ENCODE measurements at places on chromosomes 16 and 17.

DNA sequence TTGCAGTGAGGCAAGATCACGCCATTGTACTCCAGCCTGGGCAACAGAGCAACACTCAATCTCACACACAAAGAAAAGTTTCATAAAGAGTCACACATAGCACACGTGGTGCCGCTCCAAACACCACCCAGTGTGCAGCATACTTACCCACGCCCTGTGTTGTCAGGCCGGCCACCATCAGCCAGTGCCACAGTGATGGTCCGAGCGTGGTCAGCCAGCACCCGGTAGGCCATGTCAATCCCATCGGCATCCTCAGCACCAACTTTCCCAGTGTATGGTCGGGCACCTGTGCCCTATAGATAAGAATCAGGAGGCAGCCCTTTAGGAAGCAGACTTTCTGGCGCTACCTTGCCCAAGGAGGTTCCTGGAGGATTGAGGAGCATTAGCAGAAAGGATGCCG lies 17.7 kb upstream of the EXOSC6 start:
- no peak for DNase-seq

- DNase-seq: no peak
Measured at GRCh38 chr16:13920510-13920818, 510 bp downstream of the ERCC4 start.

- no peak for DNase-seq
Measured at GRCh38 chr17:45688820-45689219, 95.3 kb upstream of the CRHR1 start.

DNA sequence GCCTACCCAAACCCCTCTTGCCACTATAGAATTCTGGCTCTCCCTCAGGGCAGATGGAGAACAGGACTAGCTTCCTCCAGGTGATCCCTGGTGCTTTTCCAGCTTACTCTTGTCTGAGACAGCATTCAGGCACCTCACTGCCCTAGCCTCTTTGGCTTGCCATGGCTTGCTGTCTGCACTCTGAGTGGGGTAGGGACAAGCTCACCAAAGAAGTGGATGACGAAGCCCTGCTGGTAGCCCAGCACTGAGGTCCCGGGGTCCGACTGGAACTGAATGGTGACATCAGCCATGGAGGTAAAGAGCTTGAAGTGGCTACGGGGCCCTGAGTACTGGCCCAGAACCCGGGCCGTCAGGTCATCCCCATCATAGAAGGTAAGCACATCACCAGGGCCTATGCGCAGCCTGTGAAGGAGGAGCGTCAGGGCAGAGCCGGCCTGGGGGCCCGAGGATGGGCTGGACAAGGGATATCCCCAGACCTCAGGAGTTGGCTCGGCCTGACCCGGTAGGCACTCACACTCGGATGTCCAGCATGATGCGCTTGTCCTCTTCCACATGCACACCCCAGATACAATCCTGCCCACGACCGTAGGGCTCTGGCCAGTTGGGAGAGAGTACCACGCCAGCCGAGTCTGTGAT lies 7.6 kb upstream of the PHF12 start:
- no peak for DNase-seq

DNA sequence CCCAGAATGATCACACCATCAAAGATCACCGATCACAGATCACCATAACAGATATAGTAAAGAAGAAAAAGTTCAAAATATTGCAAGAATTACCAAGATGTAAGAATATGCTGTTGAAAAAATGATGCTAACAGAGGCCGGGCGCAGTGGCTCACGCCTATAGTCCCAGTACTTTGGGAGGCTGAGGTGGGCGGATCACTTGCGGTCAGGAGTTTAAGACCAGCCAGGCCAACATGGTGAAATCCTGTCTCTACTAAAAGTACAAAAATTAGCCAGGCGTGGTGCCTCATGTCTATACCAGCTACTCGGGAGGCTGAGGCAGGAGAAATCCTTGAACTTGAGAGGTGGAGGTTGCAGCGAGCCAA lies 53.2 kb downstream of the CPPED1 start:
- DNase-seq: no peak

- no peak for DNase-seq
Measured at GRCh38 chr16:3070608-3071111, 5.2 kb downstream of the IL32 start.

DNA sequence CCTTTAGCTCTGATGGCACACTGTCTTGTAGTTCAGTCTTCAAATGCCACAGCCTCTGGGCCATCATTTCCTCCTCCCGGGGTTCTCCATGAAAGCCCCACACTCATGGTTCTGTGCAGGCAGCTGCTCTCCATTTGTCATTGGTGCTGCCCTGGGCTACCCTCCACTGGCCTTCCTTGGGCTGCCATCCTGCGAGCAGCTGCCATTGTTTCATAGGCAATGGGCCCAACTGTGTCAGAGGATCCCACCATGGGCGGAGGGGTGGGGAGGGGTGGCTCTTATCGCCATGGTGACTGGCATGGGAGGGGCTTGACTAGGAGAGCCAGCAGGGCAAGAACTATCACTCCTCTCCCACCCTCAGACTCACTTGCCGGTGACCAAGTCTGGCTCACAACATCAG lies 38.6 kb upstream of the BRD7 start:
- DNase-seq: no peak

GRCh38 chr17:32335046-32335445 lies 6.9 kb downstream of the C17orf75 start:
- no peak for DNase-seq

DNA sequence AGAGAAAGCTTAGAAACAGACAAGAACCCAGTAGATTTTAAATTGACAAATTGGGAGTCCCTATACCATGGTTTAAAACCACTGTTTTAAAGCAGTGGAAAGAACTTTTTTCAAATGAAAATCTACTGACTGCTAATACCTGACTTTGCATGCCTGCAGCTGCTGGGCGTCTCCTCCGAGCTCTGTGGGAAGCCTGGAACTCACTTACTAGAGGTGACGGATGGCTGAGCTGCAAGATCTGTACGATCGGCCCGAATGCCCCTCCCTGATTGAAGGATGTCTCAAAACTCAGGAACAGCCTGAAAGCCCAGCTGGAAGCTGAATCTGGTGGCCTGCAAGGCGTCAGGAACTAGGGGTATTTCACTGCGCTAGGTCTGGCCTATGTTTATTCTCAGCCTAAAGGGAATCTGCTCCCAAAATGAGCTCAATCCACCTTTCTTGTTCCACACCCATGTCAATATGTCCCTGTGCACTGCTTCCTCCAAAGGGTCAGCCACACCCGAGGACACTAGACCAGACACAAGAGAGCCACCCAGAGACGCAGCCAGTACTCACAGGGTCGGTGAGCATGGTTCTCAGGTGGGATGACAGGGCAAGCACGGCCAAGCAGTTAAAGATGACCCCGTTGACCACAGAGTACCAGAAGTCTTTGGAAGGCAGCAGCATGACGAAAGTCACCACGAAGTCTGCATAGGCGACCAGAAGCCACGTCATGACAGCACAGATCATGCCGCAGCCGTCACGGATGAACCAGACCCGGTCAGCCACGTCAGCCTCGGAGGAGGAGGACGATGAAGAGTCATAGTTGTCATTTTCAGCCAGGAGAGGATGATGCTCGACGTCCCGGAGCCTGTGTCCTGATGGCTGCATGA lies 21.4 kb downstream of the ZDHHC7 start:
- no peak for DNase-seq

DNA sequence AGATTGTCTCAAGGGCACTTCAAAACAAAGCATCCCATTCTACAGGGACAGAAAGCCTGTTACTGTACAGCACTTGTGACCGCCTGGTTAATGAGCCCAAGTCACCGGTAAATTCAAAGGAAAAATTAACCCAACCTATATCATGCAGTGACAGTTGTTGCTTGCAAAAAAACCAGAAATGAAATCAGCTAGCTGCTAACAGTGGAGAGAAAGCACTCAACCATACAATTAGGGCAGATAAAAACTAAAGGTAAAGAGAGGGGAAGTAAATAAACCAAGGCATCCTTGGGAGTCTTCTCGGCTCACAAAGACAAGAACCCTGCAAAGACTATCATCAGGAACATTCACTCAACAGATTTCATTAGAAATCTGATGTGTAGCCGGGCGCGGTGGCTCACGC lies 5.9 kb downstream of the RETREG3 start:
- no peak for DNase-seq

- no peak for DNase-seq
Measured at GRCh38 chr16:88264641-88265285, 118.0 kb upstream of the ZNF469 start.

DNA sequence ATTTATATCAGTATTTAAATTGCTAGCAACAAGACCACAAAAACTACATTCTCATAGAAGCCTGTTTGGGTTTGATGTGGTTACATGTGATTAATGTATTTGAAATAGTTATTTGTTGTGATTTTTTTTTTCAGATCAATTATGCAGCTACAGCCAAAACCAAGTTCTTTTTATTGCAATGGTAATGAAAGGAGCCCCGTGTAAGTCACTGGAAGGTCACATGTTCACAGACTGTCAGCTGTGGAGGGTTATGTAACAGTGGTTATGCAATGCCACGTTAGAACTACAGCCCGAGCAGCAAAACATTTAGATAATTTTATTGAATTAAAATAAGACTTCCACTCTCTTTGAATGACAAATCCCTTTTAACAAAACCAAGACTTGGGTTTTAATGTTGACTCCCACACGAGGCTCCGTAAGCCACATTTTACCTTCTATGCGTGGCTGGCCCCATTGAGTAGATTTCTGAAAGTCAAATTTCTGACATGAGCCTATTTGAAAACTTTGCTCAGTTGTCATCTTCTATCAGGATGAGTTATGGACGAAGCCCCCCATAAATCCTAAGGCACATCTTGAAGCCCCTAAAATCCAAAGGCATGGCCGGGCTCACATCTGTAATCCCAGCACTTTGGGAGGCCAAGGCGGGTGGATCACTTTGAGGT lies 41.8 kb upstream of the SEC14L1 start:
- no peak for DNase-seq

- DNase-seq: peak; percentile 64
Measured at GRCh38 chr17:48374650-48375230, 55.3 kb downstream of the SKAP1 start.

DNA sequence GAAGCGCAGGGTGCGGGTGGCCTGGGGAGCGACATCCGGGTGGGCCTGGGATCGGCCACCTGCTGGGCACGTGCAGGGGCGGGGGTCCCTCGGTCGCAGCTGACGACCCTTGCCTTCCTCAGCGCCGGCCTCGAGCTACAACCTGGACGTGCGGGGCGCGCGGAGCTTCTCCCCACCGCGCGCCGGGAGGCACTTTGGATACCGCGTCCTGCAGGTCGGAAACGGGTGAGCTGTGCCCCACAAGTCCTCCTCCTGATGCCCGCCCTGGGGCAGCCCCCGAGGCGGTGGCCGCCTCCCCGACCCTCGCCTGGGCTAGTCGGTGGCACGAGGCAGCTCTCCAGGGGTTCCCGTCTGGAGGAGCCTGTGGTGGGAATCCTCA lies 1.5 kb downstream of the ITGAL start:
- DNase-seq: no peak

DNA sequence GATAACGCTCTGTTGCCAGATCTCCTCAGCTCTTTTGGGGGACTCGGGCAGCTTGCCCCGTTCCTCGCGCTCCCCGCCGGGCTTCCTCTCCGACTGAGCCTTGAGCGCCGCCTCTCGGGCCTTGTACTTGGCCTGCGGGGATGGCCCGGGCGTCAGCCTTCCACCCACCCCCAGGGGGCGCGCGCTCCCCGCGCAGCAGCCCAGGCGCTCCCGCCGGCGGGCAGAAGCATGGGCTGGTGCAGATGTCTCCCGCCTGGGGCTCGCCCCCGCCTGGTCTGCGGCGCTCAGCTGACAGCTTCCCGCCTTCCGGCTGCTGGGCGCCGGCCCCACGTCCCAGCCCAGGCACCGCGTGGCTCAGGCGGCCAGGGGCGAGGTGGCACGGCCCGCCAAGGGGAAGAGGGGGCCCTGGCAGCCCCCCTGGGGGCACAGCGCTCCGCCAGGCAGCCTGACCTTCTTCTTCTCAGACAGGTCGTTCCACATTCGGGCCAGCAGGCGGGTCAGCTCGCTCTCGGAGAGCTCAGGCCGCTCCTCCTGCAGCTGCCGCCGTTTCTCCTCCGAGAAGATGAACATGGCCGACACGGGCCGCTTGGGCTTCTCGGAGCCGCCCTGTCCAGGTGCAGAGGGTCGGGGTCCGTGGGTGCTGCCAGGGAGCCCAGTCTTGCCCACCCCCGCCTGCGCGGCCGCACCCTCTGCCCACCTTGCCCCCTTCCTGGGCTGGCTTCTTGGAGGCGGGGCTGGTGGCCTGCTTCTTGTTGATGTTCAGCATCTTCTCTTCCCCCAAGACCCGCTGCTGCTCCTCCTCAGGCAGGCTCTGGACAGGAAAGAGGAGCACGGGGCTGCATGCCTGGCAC lies 8.9 kb downstream of the UBTF start:
- peak; percentile 82 for DNase-seq

GRCh38 chr17:29733166-29733565 lies 110.5 kb upstream of the CORO6 start:
- no peak for DNase-seq

DNA sequence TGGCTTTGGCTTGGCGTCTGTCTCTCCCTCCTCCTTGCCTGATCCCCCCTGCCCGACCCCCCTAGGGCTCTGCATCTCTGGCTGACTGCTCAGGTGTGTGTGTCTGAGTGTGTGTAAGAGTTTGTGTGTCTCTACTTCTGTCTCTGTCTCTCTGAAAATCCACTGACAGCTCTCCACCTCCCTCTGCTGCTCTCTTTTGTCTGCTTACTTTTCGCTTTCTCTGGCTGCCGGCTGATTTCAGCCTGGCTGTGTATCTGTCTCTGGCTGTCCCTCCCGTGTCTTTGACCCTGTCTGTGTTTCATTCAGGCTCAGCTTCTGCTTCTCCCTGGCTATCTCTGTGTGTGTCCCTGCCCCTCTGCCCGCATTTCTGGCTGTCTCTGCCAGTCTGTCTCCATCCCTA lies 3.8 kb upstream of the SPEM1 start:
- no peak for DNase-seq

- no peak for DNase-seq
Measured at GRCh38 chr16:1042049-1042744, 30.4 kb upstream of the SSTR5 start.

DNA sequence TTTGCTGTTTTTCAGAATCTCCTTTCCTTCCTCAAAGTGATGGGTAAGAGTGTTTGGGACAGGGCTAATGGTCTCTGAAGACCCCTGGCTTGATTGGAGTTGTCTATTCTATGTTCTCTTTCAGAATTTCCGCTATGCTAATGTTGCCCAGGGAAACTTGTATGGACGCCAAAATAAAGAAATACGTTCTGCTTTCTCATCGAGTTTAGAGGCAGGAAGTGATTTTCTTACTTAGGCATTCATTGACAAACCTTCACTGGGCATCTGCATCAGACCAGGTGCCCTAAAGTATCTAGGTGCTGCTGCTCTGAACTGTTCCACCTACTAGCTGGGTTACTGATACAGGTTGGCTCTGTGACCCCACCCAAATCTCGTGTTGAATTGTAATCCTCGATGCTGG lies 787.9 kb upstream of the EEF2KMT start:
- no peak for DNase-seq

DNA sequence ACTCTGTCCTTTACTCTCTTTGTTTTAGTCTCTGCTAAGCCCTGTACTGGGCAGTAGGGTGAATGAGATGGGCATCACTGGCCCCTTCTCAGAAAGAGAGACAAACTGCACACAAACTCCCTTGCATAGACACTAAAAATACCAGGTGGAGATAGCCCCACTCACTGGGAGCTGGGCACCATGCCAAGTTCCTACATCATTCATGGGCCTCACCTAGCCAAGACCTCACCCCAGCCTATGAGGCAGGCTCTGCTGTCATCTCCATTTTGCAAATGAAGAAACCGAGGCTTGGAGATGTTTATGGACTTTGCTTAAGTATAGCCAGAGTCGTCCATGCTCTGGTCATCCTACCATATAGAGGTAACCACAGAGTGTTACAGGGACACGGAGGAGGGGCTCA lies 499.8 kb upstream of the CDH11 start:
- DNase-seq: no peak
